NCI-H1694 (cell line): ENCODE measurements at places on chromosomes 6 and 20.

DNA sequence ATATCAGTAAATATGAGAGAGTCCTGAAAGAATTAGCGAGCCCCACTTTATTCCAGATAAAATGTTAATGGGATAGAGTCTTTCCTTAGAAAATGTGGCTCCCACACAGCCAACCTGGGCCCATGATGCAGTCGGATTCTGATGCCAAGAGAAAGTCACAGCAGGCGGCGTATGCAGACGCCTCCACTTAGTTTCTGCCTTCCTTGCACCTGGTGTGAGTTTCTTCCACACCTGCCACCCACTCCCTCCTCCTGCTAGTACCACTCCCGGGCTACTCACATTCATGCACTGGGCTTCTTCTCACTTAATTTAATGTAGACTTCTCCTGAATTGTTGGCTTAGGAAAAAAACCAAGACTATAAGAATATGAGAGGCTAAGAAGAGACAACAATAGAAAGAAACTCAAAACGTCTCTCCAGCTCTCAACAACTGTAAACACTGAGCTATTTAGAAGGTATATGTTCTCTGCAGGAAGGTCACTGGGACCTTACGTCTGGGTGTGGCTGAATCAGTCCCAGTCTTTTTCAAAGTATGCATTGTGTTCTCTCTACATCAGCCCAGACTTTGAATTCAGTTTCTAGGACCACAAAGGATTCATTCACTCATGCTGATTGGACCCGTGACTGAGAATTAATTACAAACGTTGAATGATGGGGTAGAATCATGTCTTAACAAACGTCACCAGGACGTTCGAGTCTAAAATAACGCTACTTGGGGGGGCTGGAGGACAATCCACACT is 70.4 kb downstream of the GCNT2 start:
- no peak for DNase-seq

- DNase-seq, result no peak
Observed at GRCh38 chr20:61037498-61037897, 214.6 kb upstream of the CDH4 start.

DNA sequence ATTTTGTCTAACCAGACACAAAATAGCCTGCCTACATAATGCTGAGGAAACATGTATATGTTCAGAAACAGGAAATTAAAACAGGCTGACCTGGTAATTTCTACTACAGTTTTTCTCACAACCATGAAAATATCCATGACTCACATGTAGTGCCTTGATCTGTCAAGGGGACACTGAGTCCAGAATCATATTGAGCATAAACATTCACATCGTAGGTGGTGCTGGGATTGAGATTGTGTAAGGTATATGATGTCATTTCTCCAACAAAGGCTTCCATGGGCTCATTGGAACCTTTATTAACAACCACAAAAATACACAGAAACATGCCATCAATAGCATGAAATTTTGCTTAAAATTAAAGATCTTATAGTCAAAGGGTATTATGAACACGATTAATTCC is 80.9 kb downstream of the COL12A1 start:
- DNase-seq, result no peak

DNA sequence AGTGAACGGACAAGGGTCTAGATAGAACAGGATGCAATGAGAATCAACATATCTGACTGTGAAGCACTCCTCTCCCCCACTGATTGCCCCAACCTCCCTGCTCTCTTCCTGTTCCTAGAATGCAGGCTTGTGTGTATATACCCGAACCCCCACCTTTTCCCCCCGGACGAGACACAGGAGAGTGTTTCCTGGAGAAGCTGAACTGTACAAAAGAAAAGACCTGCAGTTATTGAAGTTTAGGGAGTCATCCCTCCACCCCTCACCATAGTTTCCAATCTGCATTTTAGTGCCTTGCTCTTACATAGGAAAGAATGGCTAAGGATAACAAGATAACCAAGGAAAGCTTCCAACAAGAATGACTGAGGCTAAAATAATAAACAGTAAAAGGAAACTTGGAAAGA is 55.5 kb upstream of the PDE10A start:
- DNase-seq, result no peak

DNA sequence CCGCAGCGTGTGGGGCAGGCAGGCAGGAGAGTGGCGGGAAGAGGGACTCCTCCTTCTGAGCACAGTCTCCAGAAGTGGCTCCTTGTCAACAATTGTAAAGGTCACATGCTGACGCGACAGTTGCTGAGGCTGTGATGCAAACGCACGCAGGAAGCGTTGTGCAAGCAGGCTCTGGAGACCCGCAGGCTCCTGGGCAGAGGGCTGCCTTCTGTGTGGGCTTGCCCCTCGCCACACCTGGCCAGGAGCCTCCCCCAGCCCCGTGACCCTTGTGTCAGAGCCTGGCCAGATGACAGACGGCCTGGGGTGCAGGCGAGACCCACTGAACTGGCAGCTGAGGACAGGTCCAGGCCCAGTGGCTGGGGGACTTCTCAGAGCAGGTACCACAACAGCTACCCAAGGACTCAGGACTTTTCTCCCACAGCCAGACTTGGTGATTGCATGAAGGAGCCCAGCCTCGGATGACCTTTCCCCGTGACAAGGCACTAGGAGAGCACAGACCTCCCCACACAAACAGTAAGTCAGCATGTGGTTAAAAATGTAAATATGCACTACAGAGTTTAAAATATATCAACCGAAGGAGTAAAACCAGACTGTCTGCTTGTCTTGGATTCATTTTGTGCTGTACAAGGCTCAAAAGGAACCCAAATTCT is 222.1 kb upstream of the RREB1 start:
- DNase-seq, result no peak

GRCh38 chr6:113185299-113185698 is 671.8 kb upstream of the MARCKS start:
- DNase-seq, result no peak
